ENCODE measurements at places on chromosomes 5 and 9.

GRCh38 chr5:134714541-134714940 is 23.8 kb upstream of the CAMLG start:
- DNase-seq: no peak

- DNase-seq: no peak
Observed at GRCh38 chr9:2725898-2726649, 8.8 kb downstream of the KCNV2 start.

- no peak for DNase-seq
Observed at GRCh38 chr9:16815079-16815478, 55.4 kb downstream of the BNC2 start.

DNA sequence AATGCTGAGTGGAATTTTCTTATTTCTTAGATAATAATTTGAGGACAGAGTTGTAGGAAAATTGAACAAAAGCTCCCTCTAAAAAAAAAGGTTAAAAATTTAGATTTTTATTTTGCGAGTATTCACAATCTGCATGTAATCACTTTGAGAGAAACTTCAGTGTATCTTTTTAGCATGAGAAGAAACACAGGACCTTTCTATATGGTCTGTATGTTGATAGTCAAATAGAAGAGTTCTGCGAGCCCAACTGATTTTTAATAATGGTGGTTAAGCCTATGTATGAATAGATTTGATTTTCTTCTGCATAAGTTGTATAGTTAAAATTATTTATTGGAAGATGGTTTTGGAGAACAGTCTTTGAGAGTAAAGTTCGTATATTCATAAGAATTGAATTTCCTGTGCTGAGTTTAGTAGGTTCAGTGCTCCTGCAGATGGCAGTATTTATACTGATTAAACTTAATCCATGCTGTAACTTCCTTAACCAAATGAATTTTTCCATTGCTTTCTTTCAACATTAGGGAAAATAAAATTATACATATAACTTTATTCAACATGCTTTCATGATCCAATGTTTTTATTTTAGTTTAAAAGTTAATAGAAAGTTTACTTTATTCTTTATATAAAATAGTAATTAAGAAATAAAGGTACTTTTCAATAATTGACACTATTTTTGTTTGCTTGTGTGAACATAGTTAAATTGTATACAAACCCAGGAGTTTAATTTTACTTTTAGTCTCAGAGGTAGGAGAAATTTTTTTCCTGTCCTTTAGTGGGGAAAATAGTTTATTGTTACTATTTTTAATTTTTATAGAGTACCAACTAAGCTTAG is 19.6 kb downstream of the TCERG1 start:
- DNase-seq: peak; percentile 19

All from epithelial cell of esophagus (primary cell).